ENCODE measurements at places on chromosomes 12 and 14.

GRCh38 chr14:72451054-72451972 is 442.6 kb downstream of the DPF3 start:
- peak; percentile 12 for DNase-seq

GRCh38 chr12:32336261-32336660 is 63.1 kb upstream of the FGD4 start:
- no peak for DNase-seq

GRCh38 chr14:99612071-99612737 is 8.2 kb upstream of the CCDC85C start:
- DNase-seq, result no peak

DNA sequence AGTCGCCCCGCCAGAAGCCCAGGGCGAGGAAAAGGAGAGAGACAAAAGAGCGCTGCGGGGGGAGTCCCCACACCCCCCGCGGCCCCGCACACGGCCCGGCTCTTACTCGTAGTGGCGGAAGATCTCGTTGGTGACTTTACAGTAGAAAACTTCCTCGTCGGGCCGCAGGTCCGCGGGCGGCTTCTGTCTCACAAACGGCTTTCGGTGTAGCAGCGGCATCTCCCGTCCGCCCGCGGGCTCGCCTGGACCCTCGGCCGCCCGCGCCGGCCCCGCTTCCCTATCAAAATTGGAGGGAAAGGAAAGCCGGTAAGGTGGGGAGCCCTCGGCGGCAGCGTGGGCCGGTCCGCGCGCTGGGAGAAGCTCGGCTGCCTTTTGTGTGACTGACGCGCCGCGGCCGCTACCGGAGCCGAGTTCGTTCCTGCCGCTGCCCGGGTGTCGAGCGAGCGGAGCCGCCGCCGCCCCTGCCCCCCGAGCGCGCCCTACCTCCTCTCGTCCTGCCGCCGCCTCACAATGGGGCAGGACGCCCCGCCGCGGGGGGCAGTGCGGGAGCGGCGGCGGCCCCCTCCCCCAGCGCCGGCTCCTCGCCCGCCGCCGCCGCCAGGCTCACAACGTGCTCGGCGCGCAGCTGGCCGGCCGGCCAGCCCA is 652 bp downstream of the BAZ1A start:
- DNase-seq, result peak; percentile 55

DNA sequence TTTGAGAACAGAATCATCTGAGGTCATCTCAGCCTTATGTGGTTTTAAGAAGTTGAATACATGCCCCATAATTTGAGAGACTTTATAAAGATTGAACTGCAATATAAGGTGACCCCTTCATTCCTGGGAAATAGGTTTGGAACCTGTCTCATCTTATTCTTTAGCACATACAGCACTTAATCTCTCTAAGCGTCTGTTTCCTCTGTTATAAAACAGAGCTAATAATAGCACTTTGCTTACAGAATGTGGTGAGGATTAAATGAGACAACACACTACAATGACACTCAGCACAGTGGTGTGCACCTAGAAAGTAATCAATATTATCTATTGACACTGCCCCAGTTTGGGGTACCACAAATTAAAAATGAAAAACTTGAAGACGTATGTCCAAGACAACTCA is 102.1 kb downstream of the DUSP6 start:
- no peak for DNase-seq

GRCh38 chr12:12915656-12916055 is 24.3 kb downstream of the GPRC5A start:
- DNase-seq, result no peak

- no peak for DNase-seq
Measured at GRCh38 chr12:94714378-94715114, 64.2 kb upstream of the TMCC3 start.

GRCh38 chr12:25241167-25242020 is 9.3 kb downstream of the KRAS start:
- DNase-seq, result no peak

DNA sequence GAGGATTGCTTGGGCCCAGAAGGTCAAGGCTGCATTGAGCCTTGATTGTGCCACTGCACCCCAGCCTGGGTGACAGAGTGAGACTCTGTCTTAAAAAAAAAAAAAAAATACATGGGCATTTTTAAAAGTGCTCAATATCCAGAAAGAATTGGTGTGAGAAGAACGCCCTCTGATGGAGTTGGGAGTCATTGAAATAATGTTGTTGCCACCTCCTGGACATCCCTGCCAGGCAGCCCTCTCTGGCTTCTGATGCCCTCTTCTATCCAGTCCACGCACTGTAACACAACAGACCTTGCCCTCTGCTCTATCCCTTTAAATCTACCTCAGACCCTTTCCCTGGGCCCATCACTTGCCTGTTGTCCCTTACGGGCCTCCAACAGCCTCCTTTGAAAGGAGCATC is 4.9 kb downstream of the PTGDR start:
- DNase-seq, result no peak

DNA sequence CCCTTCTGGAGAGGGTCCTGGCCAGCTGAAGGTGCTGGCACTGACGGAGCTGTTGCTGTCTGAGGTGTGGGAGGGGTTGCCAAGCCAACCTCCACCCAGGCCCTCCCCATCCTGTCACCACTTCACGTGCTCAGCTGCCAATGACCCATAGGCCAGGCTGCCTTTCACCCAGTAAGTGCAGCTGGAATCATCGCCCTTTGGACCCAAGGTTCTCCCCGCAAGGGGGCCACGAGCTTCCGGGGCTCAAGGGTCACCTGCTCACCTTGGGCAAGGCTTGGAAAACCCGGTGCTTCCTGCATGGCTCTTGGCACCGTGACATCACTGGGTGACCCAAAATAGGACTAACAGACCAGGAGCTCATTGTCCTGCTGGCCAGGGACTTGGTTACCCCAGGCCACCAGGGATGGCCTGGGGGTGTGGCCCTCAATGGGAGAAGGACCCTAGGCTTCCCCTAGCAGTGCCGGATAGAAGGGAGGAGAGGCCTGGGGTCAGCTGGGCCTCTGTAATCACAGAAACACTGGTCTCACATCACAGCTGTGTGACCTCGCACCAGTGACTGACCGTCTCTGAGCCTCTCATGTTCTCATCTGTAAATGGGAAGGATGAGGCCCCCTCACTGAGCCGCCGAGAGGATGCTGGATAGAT is 51.3 kb downstream of the CCDC85C start:
- DNase-seq, result no peak

DNA sequence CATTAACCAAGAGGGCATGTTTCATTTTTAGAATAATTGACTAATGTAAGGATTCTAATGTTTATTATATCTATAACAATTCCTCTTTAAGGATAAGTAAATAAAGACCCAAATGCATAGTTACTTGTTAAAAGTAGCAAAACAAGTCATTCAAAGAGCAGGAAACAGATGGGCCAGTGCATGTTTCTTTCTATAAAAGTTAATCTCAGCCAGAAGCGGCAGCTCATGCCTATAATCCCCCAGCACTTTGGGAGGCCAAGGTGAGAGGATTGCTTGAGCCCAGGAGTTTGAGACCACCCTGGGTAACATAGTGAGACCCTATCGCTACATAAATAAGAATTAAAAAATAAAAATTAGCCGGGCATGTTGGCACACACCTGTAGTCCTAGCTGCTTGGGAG is 391.0 kb upstream of the RGS6 start:
- DNase-seq, result no peak

GRCh38 chr12:130989391-130989790 is 35.7 kb downstream of the ADGRD1 start:
- no peak for DNase-seq

DNA sequence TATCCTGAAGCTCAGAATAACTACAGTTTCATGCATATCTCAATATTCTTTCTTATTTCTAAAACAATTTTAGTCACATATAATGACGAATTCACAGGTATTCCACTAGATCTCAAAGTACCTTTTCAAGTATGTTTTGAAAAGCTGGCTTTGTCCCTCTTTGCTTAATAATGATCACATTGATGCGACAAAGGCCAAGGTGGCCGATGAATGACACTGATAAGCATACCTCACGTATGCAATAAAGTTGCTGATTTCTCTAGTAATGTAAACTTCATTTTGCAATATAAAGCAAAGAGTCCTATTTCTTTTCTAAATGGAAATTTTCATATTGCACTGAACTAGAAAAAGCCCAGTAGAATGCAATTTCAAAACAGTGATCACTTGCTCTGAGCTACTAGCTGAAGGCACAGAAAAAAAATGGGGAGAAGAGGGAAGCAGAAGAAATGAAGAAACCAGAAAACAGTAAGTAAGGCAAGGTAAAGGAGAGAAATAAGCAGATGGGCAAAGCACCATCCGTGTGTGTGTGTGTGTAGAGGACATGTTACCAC is 29.3 kb downstream of the FGD6 start:
- no peak for DNase-seq

DNA sequence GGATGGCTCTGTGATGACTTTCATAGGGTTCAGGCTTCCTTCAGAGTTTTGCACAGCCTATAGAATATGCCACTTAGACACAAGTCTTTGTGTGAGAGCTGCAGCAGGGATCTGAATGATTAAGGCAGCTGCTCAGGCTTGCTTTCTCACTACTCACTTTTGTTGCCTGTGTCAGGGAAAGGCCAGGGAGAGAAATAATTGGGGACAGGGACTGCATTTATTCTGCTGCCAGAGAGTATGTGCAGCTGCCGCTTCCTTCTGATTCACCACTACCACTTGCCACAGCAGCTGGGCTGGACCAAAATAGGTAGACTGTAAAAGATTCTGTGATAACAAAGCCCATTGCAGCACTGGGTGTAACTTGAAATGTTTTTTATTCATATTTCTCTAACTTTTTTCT is 49.7 kb downstream of the TRMT5 start:
- no peak for DNase-seq

GRCh38 chr12:116148844-116149243 is 128.6 kb downstream of the MED13L start:
- DNase-seq, result no peak

DNA sequence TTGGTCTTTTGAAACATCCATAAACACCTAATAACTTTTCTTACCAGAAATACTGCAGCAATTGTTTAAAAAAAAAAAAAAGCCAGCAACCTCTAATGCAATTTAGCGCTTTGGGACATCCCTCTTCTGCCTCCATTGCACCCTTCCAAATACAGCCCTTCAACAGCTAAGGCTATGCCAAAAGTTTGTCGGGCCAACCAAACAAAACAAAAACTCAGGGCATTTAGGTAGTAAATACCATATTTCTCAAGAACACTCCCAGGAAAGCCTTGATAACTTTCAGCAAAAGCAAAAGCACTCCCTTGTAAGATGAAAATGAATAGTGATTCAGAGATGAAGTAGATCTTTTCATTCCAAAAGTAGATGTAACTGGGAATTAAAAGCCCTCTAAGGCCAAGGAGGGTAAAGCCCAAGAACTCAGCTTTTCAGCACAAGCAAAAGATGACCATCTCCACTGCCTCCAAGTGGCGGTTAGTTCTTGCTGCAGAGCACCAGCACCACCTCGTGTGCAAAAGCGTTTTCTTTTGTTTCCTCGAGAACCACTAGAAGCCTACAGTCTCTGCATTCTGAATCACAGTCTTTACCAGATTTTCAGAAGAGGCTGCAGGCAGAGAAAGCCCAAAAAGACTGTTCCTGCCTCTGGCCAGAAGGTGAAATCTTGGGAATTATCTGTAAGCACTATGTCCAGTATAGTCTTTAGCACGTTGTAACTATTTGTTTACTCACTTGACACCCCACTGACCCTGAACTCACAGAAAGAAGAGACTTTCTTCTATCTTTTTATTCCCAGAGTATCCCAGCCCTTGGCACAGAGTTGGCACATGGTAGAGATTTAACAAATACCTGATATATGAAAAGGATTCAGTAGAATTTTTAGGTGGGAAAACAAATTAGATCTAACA is 53.1 kb downstream of the SIX6 start:
- DNase-seq, result peak; percentile 9

DNA sequence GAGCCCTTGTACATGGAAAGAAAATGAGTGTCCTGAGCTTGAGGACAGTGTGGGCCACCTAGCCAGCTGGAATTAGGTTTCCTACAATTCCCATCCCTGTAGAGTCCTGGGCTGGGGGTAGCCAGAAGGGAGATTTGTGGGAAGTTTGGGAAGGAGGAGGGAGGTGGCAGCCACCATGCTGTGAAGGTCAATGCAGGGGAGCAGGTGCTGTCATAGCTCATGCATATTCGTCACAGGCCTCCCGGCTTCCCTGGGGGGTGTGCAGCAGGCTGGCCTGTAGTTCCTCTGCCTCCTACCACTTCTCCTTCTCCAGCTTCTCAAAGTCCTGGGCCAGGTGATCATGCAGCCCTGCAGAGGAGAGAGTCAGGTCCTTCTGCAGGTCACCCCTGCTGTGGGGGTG is 121.3 kb downstream of the TBX3 start:
- DNase-seq, result no peak

DNA sequence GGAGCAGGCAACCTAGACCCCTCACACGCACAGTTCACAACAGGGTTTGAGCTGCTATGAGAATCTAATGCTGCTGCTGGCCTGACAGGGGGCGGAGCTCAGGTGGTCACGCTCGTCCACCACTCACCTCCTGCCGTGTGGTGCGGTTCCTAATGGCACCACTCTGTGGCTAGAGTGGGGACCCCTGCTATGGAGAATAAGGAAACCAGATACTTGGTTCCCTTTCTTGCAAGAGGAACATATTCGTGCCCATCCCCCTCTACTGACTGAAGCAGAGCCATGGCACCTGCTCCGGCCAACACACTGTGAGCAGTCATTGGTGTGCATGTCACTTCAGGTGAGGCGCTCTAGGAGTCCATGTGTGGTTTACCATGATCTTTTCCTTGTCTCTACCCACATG is 30.4 kb upstream of the RIMBP2 start:
- no peak for DNase-seq

DNA sequence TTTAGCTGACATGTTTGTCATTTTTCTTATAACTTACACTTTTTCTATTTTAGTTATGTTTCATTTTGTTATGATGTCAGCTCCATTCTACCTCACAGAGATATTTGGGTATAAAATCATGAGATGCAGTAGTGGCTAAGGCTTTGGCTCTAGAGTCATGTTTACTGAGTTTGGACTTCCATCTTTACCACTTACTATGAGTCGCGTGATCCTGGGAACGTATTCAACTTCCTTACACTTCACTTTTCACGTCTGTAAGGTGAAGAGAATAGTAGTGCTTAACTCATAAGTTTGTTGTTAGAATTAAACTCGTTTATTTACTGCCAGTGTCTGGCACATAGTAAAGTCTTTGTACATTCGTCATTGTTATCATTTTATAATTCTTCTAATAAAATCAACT is 126.3 kb downstream of the ERC1 start:
- DNase-seq, result no peak

Measured in stimulated activated CD4-positive, alpha-beta T cell treated with anti-CD3 and anti-CD28 coated beads, Interleukin-2, amount 100 ng/mL, for 48 hours (primary cell).